ENCODE measurements at places on chromosomes 4 and X. TPM values are rescaled to one million over a fixed set of nuclear protein-coding genes. Genes with fewer than 3 reads are reported as not detected.

GAB1 gene
- 45.0 TPM for total RNA-seq

XAGE5 gene
- not detected for total RNA-seq

PCDH11X gene
- total RNA-seq: 13.5 TPM

SPP1 gene
- 30.3 TPM for total RNA-seq

CACNA1F gene
- total RNA-seq: 0.32 TPM

KIAA1210 gene
- total RNA-seq: 0.82 TPM

MAPK10 gene
- total RNA-seq: 20.8 TPM

PGK1 gene
- total RNA-seq: 269 TPM

TRO gene
- 177 TPM for total RNA-seq

GPR173 gene
- total RNA-seq: 29.0 TPM

AREG gene
- total RNA-seq: 1.7 TPM

SHROOM4 gene
- total RNA-seq: 15.4 TPM

ZNF711 gene
- 54.1 TPM for total RNA-seq

GCNA gene
- 1.1 TPM for total RNA-seq

FOXP3 gene
- 0.27 TPM for total RNA-seq

ARHGEF9 gene
- total RNA-seq: 28.6 TPM

VCX gene
- total RNA-seq: 0.41 TPM

GLUD2 gene
- 1.4 TPM for total RNA-seq

CENPE gene
- 14.2 TPM for total RNA-seq

MAGEB17 gene
- not detected for total RNA-seq

KCNE5 gene
- 2.6 TPM for total RNA-seq

TSPAN7 gene
- total RNA-seq: 11.8 TPM

GYG2 gene
- total RNA-seq: 62.8 TPM
